ENCODE measurements at places on chromosomes 3 and 15.

DNA sequence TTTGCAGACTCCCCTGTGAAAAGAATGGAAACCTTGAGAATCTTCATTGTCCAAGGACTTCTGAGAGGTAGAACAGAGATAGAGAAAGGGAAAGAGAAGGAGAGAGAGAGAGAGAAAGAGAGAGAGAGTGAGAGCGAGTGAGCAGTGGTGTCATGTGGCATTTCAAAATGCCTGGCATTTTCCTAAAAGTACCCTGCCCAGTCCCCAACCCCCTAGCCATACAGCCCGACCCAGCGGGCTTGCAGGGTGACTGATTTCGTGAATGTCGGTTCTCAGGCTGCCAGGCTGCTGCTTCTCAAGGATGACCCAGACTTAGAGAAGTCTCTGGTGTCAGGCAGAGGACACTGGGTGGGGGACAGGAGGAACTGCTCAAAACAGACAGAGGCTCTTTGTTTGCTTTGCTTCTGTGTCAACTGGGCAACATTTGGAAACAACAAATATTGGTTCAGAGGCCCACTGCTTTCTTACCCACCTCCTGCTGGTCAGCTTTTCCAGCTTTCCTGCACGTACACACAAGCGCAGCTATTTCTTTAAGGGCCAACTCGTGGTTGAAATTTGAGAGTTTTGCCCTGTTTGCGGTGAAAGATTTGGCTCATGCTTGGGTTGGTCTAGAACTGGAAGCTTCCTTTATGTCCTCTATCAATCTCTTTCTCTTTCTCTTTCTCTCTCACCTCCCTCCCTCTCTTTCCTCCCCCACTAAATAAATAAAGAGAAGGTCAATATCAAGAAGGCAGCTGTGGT is 3.7 kb upstream of the TF start:
- DNase-seq: peak; percentile 6

GRCh38 chr3:60289341-60290121 is 961.7 kb downstream of the FHIT start:
- DNase-seq: no peak

DNA sequence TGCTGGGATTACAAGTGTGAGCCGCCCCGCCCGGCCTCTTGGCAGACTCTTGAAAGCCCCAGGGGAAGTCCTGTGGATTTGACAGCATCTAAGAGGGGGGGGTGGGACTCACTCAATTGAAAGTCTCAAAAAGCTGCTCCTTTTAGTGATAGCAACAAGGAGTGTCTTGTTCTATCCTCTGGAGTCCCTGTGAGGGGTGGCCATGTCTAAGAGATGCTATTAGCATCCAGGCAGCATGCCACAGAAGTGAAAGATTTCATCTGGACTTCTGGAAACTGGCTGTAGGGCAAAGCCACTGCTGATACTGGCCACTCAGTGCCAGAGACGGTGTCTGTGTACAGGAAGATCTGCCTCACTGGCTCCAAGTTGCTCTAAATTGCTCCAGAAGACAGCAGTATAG is 74.0 kb downstream of the DHX36 start:
- no peak for DNase-seq

GRCh38 chr3:7307410-7307809 is 446.5 kb downstream of the GRM7 start:
- DNase-seq: no peak

DNA sequence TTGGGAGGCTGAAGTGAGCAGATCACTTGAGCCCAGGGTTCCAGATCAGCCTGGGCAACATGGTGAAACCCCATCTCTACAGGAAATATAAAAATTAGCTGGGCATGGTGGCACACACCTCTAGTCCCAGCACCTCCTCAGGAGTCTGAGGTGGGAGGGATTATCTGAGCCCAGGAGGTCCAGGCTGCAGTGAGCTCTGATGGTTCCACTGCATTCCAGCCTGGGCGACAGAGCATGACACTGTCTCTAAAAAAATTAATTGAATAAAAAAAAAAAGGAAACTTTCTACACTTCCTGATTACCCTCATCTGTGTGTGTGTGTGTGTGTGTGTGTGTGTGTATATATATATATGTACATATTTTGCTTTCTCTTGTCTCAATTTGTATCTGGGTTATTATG is 31.4 kb downstream of the DIPK2A start:
- DNase-seq: no peak

DNA sequence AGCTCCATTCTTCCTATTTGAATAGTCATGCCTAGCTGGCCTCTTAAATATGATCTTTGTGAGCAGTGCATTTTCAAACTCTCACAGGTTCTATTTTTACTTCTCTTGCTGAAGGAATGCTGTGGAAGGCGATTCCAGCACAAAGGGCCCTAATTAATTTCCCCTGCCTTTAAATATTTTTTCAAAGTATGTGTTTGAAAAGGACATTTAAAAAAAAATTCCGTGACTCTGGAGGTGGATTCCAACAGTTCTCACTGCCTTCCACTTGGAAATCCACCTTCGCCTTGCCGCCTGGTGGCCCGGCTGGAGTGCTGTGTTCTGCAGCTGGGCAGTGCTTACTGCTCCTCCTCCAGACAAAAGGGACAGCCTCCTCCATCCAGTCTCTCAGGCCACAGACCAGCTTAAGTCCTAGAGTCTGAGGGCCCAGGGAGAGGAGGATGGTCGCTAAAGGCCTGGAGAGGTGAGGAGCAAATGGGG is 61.5 kb upstream of the CORO2B start:
- DNase-seq: no peak

Measured in NCI-H1092 (cell line).